ENCODE measurements at places on chromosomes 12 and 14.

DNA sequence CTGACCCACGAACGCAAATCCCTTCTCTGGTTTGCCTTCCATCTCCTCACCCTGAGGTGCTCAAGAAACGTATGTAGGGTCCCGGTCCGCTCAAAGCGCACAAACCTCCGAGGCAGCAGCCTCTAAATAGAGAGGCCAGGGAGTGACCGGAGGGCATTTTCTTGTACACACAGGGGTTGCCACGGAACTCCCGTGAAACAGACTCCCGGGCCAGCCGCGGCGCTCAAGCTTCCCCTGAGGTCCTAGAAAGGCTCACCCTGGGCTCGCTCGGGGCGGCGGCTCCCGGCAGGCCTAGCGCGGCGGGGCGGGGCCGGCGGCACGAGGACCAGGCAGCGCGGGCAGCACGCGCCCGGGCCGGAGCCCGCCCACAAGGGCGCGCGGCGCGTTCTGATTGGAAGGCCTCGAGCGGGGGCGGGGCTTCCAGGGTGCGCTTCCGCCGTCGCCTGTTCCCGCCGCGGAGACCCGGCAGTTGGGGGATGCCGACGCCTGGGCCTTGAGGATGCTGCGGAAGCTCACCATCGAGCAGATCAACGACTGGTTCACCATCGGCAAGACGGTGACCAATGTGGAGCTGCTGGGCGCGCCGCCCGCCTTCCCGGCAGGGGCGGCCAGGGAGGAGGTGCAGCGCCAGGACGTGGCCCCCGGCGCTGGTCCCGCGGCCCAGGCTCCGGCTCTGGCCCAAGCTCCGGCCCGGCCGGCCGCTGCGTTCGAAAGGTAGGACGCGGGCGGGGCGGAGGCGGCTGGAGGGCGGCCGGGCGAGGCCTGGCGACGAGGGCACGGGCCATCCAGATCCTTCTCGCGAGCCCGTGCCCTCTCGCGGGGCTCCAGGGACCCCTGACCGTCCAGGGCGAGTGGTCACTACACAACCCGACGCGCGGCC is at the start of gene TDRD9:
Gene TDRD9 (plus strand): TSS at position 446 of the 880 bp plus-strand sequence. CDS start 54 bp downstream, at position 500.
- no peak for DNase-seq

- no peak for DNase-seq
These were observed 102.0 kb downstream of the KCNMB4 start for GRCh38 chr12:70467918-70468733.

DNA sequence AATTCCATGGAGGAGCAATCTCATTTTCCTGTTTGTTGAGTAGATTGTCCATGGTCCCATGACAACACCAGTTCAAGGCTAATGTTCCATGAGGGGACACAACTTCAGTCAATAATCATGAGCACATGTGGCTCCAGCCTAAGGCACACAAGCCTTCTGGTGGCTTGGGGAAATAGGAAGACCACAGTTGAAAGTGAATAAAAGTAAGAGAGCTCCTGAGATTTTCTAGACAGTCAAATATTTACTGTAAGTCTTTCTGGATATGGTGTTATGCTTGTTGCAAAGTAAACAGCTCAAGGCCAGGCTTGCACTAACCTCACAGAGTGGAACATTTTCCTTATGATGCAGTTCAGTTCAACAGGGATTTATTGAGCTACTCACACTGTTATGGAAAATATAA is 206.9 kb upstream of the SLC38A2 start:
- DNase-seq: no peak

DNA sequence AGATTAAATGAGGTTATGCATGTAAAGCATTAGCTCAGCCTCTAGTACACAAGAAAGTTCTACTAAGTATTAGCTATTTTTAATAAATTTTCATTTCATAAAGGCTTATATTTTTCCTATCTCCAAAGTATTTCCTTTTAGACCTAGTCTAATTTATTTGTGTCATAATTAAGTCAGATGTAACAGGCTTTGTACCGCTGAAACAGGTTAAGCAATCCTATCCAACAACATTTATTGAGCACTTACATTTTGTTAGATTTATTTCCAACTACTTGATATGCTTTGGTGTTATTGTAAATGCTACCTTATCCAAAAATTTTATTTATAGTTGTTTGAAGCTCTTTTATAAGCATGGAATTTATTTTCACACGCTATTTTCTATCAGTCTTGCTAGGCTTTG is 1.8 kb upstream of the PARP2 start:
- no peak for DNase-seq

- no peak for DNase-seq
These were observed 2.6 kb downstream of the KIAA0586 start for GRCh38 chr14:58430156-58430555.

DNA sequence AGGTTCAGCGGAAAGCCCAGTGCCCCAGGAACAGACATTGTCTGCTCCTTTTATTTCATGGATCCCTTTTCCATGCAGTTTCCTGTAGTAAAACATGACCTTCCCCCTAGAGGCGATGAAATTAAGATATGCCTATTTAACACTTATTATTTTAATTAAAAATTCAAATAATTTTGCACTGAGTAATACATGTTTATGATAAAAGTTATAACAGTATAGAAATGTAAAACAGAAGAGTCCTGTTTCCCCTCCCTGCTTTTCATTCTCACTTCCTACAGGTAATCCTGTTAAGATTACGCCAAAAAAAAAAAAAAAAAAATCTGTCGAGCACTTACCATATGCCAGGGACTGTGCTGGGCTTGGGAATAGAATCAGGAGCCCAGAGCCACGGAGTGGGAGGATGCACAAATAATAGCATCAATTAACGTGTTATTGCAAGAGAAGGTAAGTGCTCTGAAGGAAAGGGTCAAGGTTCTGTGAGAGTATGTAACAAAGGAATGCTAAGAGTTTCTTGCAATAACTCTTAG is 830 bp upstream of the LPCAT3 start:
- DNase-seq: no peak

DNA sequence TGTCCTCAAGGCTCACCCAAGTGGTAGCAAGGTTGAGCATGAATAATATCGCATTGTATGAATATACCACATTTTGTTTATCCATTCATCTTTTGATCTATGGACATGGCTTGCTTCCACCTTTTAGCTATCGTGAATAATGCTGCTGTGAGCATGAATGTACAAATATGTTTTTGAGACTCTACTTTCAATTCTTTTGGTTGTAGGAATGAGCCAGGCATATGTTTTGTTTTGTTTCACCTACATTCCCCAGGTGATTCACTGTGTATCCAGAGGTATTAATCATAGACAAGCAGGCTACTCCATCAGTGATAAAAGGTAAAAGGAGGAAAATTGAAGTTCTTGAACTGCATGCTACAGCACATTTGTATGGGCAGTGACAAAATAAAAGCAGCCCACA is 35.8 kb downstream of the CDKL1 start:
- no peak for DNase-seq

DNA sequence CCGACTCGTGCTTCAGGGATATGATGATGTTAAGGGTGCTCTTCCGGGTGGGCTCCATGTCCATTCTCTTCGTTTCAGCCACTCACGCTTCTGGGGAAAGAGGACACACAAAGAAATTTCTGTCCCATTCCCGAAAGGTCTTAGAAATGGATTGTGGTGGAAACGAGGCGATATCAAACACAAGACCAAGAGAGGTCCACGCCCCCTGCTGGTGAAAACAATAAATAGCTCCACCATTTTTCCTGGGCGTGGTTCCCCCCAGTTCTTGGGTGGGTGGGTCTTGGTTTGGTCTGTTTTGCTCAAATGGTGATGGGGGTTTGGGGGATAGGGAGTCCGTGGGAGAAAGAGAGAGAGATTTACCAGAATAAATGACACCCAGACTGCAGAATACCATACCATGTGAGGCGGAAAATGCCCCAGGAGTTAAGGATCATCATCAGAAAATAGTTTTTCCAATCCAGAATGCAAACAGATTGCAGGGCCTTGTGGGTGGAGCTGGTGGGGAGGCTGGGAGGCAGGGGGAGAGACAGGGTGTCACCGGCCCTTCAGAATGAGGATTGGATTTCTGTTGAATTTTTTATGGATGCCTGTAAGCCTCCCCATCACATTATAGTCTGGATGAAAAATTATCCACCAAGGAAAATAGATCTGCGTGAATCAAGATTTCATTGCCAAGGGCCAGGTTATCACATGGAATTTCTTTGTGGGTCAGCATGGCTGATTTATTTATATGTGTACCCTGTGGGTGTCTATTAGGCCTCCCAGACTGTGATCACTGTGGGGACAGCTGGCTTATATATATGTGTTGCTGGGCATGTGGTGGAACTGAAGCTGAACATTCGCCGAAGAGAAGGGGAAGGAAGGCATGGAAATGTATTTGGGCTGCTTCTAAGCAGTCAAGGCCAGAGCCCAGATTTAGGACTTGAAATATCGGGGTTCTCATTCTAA is 55.8 kb downstream of the SRRM4 start:
- peak; percentile 3 for DNase-seq

GRCh38 chr12:39103552-39104165 is 198.3 kb upstream of the CPNE8 start:
- DNase-seq: peak; percentile 2

- no peak for DNase-seq
These were observed 454.8 kb downstream of the AEBP2 start for GRCh38 chr12:19894050-19894449.

GRCh38 chr12:40828593-40828990 is 136.4 kb downstream of the CNTN1 start:
- DNase-seq: no peak

DNA sequence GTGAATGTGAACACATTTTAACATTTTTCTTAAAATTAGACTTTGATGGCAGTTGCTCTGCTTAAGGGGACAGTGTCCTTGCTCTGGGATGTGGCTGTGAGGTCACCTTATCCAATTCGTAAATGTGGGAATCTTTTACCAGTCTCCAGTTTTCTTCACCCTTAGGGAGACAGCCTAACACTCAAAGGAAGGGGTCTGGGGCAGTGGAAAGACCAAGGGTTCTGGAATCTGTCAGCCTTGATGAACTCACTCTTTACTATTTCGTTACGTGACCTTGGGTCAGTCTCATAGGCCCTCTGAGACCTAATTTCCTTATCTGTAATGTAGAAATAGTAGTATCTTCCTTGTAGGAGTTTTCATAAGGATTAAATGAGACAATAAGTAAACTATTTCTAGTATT is 245.6 kb upstream of the ATP2B1 start:
- no peak for DNase-seq

DNA sequence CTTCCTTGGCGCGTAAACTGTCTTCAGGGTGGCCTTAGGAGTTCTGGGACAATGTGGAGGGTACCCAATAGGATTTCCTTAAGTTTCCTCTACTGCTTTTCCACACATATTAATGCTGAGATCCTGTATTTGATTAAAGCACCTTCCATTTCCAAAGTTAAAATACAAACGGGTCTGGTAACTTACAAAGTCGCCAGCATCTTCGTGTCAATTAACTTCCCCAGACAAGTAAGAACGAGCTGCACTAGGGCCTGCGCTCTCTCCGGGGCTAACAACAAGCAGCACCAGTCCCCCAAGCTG is 130.9 kb downstream of the NDUFA12 start:
- no peak for DNase-seq

- DNase-seq: peak; percentile 41
These were observed 274.7 kb downstream of the DAD1 start for GRCh38 chr14:22314183-22314820.

- no peak for DNase-seq
These were observed 4.4 kb upstream of the TMTC2 start for GRCh38 chr12:82682326-82682725.

DNA sequence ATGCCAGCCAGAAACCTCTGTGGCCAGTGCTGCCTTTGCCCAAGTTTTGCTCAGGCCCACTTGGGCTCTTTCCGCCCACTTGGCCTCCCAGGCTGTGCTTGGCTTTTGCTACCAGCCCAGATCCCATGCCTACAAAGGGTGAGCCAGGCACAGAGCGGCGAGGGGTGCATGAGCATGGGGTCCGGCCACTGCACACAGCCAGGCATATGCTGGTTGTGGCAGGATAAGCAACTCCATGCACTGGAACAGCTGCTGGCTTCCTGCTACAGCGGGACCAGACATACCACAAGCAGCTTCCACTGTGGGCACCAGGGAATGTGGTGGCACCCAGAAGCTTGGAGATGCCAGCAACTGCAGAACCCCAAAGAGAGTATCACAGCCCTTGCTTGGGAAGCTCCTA is 45.7 kb upstream of the PRPF39 start:
- no peak for DNase-seq

- DNase-seq: no peak
These were observed 890.2 kb downstream of the FLRT2 start for GRCh38 chr14:86420131-86420530.

GRCh38 chr12:40171501-40171900 is 53.3 kb upstream of the LRRK2 start:
- no peak for DNase-seq

- no peak for DNase-seq
These were observed 328.3 kb downstream of the TMEM121 start for GRCh38 chr14:105854600-105855245.

DNA sequence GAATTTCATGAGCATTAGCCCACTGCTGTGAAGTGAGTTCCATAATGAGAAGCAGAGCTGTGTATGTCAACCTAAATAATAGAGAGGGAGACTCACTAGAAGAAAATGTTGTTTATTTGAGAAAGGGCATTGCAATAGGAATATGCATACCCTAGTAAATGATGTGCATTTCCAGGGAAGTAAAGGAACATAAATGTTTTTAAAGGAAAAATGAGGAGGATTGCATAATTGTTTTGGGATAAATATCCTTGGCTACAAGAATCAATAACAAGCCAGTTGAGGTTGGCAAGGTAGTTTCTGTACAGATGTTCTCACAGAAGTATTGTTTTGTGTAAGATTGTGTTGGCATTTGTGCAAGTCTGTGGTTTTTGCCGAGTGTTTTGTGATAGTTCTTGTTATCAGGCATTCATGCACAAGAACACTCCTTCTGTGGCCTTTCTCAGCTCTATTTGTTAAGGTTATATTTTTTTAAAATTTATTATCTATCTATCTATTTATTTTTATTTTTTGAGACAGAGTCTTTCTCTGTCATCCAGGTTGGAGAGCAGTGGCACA is 47.1 kb downstream of the EMP1 start:
- DNase-seq: no peak

GRCh38 chr12:44031472-44032185 is 195.7 kb downstream of the TMEM117 start:
- no peak for DNase-seq

- DNase-seq: no peak
These were observed 41.8 kb upstream of the HSPB8 start for GRCh38 chr12:119136811-119137410.

DNA sequence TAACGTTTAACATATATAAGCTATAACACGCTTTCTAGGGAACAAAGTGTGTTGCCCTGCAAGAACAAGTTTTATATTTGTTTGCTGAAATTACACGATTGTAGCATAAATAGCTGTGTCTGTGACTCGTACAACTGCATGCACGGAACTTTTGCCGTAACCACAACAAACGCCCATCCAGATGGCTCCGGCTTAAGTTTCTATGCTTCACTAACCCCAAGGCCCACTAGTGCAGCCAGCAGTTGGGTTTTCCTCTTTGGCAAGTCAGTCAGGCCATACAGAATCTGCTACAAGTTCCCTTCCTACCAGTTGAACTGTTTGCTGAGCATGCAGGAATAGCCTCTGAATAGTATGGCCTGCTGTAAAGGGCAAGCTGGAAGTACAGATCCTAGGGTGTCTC is 12.1 kb downstream of the CSRP2 start:
- no peak for DNase-seq

GRCh38 chr14:28765831-28766468 is 637 bp upstream of the FOXG1 start:
- no peak for DNase-seq

GRCh38 chr14:62854951-62855350 is 190.3 kb downstream of the KCNH5 start:
- DNase-seq: no peak

GRCh38 chr12:14769466-14769968 is 33.8 kb downstream of the WBP11 start:
- no peak for DNase-seq

GRCh38 chr12:112645586-112645985 is 146.0 kb upstream of the RPH3A start:
- DNase-seq: no peak
